ENCODE measurements at places on chromosomes 5 and 9.

GRCh38 chr9:134419000-134419683 lies 92.9 kb downstream of the RXRA start:
- no peak for DNase-seq

GRCh38 chr9:84756731-84757130 lies 87.2 kb downstream of the NTRK2 start:
- no peak for DNase-seq

- peak; percentile 5 for DNase-seq
Measured at GRCh38 chr5:65482296-65482735, 596 bp upstream of the ADAMTS6 start.

DNA sequence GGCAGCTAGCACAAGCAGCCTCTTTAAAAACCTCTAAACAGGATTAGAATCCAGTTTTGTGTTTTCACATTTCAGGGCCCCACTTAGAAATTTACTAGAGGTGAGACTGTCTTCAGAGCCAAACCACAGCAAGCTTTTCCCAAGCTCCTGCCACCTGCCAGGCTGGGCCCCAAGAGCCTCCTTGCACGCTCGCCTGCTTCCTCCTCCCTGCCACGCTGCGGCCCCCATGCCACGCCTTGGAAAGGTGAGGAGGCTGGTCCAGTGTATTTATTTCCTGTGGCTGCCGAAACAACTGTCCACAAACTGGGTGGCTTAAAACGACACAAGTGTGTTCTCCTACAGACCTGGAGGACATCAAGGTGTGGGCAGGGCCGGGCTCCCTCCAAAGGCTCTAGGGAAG lies 43.4 kb downstream of the NKX2-5 start:
- no peak for DNase-seq

GRCh38 chr5:88741964-88742363 lies 141.0 kb downstream of the MEF2C start:
- DNase-seq, result no peak

DNA sequence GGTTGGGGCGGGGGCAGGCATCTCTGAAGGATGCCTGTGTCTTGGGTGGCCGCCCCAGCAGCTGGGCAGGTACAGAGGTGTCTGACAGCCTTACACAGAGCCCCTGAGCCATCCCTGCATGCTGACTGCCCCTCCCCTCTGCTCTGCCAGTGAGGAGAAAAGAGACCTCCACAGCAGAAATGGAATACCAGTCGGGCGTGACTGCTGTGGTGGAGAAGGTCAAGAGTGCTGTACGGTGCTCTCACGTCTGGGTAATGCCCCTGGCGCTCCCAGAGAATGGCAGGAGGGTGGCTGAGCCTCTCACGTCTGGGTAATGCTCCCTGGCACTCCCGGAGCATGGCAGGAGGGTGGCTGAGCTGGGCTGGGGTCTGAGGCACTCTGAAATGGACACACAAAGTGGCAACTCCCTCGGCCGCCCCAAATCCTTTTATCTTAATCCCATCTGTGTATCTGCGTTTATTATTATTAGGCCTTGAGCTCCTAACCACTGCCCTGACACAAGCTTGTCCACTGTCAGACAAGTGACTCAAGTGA lies 2.5 kb upstream of the RABL6 start:
- DNase-seq, result no peak

GRCh38 chr5:136020001-136020382 lies 8.8 kb upstream of the TGFBI start:
- DNase-seq, result no peak

DNA sequence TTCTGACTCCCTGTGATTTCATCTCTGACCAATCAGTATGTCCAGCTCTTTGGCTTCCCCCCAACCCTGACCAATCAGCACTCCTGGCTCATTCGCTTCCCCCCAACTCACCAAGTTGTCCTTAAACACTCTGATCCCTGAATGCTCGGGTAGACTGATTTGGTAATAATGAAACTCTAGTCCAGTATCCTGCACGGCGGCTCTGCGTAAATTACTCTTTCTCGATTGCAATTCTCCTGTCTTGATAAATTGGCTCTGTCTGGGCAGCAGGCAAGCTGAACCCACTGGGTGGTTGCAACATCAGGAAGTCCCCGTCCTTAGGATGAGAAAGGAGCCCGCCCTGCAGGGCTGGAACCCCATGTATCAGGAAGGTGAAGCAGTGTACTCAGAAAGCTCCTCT lies 10.4 kb downstream of the FCN2 start:
- no peak for DNase-seq

DNA sequence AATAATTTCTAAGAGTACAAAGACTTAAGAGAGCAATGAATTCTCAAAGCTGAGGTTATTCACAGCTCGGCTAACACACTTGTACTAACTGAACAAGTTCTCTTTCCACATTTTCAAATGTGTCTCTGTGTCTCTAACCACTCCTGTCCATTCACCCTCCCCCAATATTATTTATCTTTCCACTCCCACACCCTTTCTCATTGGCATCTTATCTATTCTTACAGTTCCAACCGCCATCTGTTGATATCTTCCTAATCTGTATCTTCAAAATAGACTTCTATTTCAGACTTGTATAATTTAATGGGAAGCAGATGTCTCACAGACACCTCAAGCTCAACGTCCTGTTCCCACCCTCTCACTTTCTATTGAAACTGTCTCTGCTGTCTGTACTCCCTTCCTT lies 205.9 kb downstream of the ANXA1 start:
- no peak for DNase-seq

GRCh38 chr9:97529363-97530076 lies 28.1 kb downstream of the TMOD1 start:
- DNase-seq, result no peak

DNA sequence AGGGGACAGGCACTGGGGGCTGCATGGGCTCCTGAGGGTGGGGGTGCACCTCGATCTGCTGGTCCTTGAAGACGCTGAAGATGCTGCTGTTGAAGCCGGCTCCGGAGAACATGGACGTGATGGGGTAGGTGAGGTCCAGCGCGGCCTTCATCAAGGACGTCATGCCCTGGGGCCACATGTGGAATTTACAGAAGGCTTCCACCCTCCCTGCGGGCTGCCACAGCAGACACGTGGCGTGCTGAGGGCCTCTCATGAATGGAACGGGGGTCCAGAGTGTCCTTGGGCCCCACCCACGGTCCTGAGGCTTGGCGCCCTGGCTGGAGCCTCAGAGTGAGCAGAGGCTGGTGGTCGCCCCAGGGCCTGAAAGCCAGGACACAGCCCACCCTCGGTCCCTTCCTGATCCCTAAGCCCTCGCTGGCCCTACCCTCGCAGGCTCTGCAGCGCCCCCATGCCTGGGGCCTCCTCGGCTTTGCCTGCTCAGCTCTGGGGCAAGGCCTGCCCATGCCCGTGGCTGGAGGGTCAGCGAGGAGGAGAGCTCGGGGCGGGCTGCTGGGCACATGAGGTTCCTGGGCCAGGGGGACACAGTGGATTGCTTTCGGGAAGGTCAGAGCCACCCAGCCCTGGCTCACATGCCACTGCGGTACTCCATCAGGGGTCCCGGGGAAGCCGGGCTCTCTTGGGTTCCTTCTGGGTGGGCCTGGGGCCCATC lies 5.3 kb upstream of the NSMF start:
- no peak for DNase-seq

DNA sequence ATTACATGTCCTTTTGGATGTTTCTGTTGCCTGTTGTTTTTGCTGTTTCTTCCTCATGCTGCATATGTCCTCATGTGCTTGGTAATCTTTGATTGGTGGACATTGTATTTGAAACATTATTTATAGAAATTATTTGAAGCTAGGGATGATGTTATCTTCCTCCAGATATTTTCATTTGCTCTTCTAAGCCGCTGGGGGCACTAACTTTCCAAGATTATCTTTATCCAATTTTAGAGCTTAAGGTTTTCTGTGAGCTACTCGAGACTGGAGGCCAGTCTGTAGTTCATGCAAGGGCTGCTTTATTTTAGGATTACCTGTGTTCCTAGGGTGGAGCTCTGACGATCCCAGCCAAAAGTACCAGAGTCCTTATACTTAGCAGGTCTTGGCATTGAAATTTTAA lies 40.9 kb downstream of the STX17 start:
- no peak for DNase-seq

GRCh38 chr5:95884511-95884910 lies 62.0 kb upstream of the GLRX start:
- no peak for DNase-seq

DNA sequence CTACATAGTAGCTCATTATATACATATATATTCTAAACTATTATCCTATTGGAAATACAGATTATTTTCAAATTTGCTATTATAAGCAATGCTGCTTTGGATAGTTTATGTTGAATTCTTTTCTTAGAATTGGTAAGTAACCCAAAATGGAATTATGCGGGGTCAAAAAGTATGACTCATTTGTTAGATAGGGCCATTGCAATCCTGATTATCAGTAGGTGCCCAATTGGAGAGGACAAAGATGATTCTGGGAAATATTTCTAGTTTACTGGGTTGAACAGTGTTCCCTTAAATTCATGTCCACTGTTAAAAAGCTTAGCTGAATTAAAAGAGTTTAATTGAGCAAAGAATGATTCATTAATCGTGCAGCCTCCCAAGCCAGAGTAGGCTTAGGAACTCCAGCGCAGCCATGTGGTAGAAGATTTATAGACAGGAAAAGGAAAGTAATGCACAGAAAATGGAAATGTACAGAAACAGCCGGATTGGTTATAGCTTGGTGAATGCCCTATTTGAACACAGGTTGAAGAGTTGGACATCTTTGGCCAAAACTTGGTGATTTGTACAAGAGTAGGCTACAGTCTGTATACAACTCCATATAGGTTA lies 81.8 kb downstream of the GDNF start:
- DNase-seq, result no peak

DNA sequence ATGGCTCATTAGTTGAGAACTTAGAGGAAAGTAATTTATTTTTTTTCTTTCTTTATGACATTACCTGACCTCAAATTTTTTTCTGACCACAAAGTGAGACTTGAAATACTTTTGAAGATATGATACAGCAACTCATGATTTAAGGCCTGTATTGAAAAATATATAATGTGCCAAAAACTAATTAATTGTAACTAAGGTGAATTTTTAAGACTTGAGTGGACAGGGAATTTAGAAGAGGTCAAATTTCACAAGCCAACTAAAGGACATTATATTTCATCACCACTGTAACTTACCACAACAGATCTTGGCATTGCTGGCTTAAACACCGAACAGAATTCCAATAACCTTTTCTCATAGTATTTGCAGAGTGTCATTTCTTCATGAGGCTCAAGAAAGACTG lies 1.8 kb downstream of the CCNH start:
- no peak for DNase-seq

DNA sequence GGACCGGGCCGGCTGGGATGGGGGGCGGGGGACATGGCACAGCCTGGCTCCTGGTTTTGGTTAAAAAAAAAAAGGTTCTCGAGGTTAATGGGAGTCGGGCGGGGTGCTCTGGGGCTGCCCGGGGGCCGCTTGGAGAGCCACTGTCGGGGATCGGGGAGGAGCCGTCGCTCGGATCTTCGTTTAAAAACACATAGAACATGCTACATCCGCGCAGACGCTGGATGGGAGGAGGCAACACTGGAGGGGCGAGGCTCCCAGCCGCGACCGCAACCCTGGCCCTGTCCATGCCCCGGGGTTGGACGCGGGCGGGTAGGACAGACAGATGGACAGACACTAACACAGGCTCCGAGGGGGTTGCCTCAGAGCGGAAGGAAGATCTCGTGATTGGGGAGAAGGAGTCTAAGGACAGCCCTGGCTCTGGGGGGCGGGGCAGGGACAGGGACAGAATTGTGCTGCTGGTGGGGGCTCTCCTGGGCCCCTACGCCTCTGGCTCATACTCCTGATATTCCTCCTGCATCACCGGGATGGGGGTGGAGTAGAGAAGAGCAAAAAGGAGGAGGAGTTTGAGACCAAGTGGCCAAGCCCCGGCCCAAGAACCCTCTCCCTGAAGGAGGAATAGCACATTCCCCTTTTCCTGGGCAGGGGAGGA lies 9.9 kb downstream of the SNCB start:
- DNase-seq, result no peak

GRCh38 chr9:133954862-133955529 lies 37.1 kb downstream of the VAV2 start:
- DNase-seq, result no peak

DNA sequence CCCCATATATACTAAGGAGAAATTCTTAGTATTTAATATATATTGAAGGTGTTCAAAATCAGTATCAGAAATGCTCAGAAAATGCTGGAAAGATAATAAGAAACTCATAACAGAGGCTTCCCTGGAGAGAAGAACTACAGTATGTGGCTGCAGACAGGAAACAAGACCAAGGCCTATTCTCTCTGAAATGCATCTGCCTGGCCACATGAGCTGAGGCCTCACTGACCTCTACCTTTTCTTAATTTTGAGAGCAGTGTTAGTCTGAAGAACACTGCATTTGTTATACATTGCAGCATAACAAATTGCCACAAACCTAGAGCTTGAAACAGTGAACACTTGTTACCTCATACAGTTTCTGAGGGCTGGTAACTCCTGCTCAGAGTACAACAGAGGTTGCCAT lies 133.4 kb upstream of the SPEF2 start:
- DNase-seq, result no peak

- peak; percentile 100 for DNase-seq
Measured at GRCh38 chr9:35603986-35604577, 980 bp upstream of the TESK1 start.

- DNase-seq, result no peak
Measured at GRCh38 chr9:35311891-35312639, 150.3 kb downstream of the UNC13B start.

DNA sequence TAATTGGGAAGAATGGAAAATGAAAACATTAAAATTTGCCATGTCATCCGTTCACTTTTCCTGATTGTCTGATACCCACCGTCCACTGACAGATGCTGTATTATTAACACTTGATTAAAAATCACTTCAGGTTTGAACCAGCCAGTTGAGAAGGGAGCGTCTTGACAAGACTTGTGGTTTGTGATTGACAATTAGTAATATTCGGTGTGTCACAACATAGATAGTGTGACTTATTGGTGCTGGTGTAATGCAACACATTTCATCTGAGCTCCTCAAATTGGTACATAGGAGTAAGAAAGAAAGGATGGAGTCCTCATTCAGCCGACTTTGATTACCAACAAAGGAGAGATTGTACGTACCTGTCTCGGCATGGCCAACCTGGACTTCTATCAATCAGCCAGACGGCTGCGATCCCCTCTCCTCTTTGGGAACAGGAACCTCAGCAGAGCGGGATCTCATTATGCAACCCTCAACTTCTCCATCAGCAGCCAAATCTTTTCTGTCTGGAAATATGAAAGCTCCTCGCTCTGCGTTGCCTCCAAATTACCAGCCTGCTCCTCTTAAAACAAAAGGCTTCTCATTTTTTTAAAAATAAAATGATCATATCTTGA lies 211.7 kb upstream of the MVB12B start:
- DNase-seq, result no peak

DNA sequence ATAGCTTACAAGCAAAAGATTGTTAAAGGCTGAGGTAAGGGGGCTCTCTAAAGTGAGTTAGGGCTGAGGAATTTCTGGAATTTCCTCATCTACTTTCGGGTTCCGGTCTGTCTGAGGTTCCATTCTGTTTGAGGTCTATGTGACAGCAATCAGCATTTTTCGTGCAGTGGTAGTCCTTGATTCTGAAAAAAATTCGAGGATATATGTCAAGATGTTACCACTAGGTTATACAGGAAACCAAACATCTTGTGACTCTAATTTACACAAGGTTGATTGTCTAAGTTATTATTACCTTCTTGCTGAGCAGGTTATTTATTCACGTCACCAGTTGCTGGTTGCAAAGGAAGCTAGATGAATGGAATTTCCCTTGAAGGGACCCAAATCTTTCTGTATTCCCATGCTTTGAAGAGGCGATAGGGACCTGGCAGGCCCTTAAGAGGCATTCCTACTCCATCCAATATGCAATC lies 35.2 kb downstream of the RLN2 start:
- DNase-seq, result peak; percentile 63

- DNase-seq, result peak; percentile 14
Measured at GRCh38 chr5:166123717-166124116, 2167.7 kb upstream of the WWC1 start.

- DNase-seq, result no peak
Measured at GRCh38 chr5:9288234-9288633, 257.6 kb downstream of the SEMA5A start.

Measured in urothelium cell line (cell line).